ENCODE measurements at places on chromosomes 2 and 18.

GRCh38 chr2:154681741-154682140 is 16.8 kb upstream of the KCNJ3 start:
- DNase-seq = no peak

DNA sequence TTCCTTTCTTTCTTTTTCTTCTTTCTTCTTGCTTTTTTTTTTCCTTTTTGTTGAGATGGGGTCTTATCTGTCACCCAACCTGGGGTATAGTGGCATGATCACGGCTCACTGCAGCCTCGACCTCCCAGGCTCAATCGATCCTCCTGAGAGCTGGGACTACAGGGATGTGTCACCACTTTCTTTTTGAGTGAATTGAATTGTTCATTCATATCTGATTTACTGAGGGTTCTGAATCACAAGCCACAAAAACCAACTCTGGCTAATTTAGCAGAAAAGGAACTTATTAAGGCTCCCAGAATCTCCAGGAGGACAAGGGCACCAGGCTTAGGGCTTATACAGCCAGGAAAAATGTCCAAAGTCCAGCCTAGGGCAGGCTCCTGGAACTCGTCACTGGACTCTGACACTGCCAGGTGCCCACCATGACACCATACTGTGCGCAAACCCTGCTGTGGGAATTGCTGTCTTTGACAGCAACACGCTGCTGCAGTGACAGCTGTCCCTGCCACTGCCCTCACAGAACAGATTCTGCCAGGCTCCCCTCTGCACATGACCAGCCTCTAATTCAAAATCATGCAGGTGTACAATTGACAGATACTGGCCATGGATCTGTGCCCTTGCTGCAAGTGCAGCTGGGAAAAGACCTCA is 42.9 kb upstream of the EML6 start:
- DNase-seq = peak; percentile 51

DNA sequence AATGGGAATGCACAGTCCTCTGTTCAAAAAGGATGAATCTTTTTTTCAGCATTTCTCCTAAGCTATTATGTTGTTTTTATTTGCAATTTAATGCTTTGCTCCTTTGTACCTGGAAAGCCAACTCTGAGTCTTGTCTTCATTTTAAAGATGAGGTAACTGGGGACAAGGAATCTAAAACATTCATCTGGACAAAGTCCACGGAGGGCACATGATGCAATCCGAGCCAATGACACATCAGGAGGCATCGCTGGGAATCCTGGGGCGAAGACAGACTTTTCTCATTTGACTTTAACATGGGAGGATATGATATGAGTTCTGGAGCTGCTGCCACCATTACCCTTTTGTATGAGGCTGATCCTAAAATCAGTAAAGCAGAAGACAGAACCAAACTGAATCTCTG is 116.5 kb upstream of the REG3G start:
- DNase-seq = no peak

DNA sequence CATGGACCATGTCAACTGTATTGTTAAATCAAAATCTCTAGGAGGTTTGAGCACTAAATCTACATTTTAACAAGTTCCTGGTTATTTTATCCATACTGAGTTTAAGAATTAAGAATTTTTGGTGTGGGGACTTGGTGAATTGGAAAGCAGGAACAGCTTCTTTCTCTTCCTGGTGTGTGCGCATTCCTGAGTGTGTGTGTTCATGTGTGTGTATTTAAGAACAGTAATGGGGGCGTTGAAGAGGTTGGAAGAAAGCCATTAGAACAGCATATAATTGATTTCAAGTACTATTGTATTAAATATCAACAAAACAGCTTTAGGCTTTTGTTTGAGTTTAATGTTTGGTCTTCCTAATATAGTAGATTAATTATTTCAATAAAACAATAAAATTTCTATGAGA is 801.3 kb upstream of the ID2 start:
- no peak for DNase-seq

GRCh38 chr2:16386031-16386430 is 279.6 kb downstream of the CYRIA start:
- no peak for DNase-seq

GRCh38 chr2:218168016-218168415 is 1.3 kb upstream of the CXCR1 start:
- DNase-seq = no peak

DNA sequence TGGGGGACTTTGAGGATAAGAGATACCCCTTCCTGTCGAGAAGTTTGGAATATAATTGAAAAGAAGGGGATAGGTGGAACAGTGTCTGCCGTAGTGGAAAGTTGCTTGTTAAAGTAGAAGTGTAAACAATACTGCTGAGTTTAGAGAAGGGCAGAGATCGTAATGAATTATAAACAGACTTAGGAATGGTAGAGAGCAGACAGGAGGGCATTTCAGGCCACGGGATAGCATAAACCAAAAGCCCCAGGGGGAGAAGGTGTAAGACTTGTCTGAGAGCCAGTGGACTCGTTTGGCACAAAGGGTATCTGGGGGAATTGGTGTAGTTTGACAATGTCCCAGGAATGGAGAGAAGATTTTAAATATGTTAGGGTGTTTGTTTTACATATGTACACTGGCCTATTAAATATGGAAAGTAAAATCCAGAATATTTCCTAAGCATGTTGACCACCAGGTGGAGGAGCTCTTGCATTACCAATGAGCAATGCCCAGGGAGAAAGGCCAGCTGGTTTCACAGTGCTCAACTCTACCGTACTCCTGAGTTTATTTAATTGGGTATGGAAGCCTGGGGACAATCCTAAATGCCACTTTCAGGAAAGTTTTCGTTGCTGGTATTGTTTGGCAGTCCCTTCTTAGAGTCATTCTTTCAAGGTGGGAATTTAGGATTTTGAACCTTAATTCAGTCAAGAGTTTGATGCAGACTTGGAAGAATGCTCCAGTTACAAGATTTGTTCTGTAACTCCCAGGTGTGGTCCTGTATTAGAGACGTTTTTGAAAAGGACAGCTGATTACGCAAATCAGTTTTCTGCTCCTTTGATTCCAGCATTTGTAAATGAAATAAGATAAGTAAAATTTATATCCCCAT is 7.5 kb downstream of the COPS8 start:
- no peak for DNase-seq

DNA sequence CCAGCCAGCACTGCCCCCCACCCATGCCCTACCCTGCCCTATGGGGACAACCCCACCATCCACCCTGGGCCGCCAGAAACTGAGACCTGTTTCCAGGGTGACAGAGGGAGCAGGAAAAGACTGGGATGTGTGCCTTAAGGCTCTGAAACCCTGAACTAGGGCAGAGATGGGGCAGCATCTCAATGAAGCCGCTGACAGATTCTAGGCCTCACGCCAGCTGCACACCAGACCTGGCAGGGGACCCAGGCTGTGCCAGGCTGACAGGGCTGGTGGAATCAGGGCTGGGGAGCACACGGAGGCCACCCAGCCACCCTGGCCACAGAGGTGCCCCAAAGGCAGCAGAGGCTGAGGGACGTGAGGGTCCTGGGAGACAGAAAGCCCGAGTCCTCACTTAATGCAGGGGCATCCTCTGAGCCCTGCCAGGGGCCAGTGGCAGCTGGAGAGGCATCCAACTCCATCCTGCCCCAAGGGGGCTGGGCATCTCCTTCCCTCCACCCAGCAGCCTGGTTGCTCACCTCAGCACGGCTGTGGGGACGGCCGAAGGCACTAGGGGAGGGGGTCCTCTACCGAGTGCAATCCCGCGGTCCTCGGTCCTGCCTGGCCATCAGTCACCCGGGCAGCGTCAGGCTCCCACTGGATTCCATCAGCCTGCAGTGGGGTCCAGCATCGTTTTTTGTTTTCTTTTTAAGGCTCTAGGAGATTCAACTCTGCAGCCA is 169.2 kb downstream of the ZFP36L2 start:
- DNase-seq = peak; percentile 21

GRCh38 chr2:10039658-10040410 is 3.5 kb upstream of the KLF11 start:
- DNase-seq = no peak

- no peak for DNase-seq
Measured at GRCh38 chr2:120859814-120860578, 124.3 kb downstream of the GLI2 start.

DNA sequence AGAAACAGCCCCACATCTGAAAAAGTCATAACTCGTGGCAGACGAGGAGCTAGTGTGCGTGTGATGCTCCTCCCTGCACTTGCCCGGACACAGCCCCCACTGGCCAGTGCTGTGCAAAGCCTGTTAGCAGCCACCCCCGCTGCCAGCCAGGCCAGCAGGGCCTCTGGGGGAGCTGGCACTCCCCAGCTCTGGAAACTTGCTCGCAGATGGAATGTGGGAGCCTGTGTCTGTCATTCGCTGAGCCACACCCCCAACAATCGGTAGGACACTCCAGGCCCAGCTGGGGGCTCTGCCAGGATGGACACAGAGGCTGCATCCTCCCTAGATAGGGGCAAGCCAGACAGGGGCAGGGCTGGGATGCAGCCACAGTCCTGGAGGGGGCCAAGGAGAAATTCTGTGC is 62.4 kb upstream of the ATG16L1 start:
- DNase-seq = no peak

DNA sequence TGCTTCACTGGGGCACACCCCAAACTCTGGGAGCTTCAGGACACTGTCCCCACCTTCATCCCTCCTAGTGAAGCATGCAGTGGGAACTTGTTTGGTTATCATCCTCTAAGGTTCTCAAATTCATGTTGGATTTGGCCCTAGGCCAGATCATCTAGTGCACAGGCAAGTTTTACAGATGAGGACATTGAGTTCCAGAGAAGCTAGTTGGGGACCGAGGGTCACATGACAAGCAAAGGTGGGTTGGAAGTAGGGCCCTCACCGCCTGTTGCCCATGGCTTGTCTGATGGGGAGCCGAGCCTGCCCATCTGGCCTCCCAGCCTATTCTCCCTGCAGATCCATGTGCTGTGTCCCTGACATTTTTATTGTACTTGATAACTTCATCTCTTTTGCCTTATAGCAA is 2.8 kb downstream of the PRKCE start:
- no peak for DNase-seq

- no peak for DNase-seq
Measured at GRCh38 chr18:39105104-39105503, 1539.5 kb upstream of the CELF4 start.

Data from activated naive CD8-positive, alpha-beta T cell treated with anti-CD3 and anti-CD28 coated beads, Interleukin-2, amount 10 ng/mL, durations not matched to agents 7 days and 5 days (primary cell).